ENCODE measurements at places on chromosomes 1 and 21. TPM values are rescaled to one million over a fixed set of nuclear protein-coding genes. Genes with fewer than 3 reads are reported as not detected.

CRB1 gene
- polyA plus RNA-seq, result not detected

DMBX1 gene
- polyA plus RNA-seq, result not detected

MNDA gene
- polyA plus RNA-seq, result 0.93 TPM

TMPRSS2 gene
- 29.5 TPM for polyA plus RNA-seq

ACOT11 gene
- 13.0 TPM for polyA plus RNA-seq

RAP1GAP gene
- 3.5 TPM for polyA plus RNA-seq

WDR64 gene
- polyA plus RNA-seq, result not detected

SLC19A2 gene
- 8.8 TPM for polyA plus RNA-seq

FAM131C gene
- polyA plus RNA-seq, result 0.38 TPM

CLCNKB gene
- polyA plus RNA-seq, result not detected

SV2A gene
- 0.67 TPM for polyA plus RNA-seq

DESI2 gene
- polyA plus RNA-seq, result 9.7 TPM

RYR2 gene
- 1.2 TPM for polyA plus RNA-seq

GSTM5 gene
- polyA plus RNA-seq, result 2.2 TPM
